Spinal cord (tissue), 10 donors: ENCODE measurements at places on chromosomes 16 and 17. TPM values are rescaled to one million over a fixed set of nuclear protein-coding genes. Genes with fewer than 3 reads are reported as not detected.

Gene ZG16
- total RNA-seq: not detected

GRCh38 chr17:8283356-8283755, 5.1 kb upstream of the RANGRF start:
- H3K27ac ChIP-seq: no peak overlapping the region
- no peaks in the 10 kb centered on the region for H3K27me3 ChIP-seq
- H3K4me1 ChIP-seq: peaks cover 6% of the 10 kb centered on the region
- no peaks in the 10 kb centered on the region for H3K36me3 ChIP-seq
- no peak overlapping the region for H3K4me3 ChIP-seq
- DNase-seq: no peak

- H3K36me3 ChIP-seq: no peaks in the 10 kb centered on the region
- DNase-seq: no peak
- H3K27ac ChIP-seq: no peak overlapping the region
- peaks cover 25% of the 10 kb centered on the region for H3K4me1 ChIP-seq
- no peaks in the 10 kb centered on the region for H3K27me3 ChIP-seq
Observed at GRCh38 chr17:20154286-20155000, 145.3 kb downstream of the SPECC1 start.

DNA sequence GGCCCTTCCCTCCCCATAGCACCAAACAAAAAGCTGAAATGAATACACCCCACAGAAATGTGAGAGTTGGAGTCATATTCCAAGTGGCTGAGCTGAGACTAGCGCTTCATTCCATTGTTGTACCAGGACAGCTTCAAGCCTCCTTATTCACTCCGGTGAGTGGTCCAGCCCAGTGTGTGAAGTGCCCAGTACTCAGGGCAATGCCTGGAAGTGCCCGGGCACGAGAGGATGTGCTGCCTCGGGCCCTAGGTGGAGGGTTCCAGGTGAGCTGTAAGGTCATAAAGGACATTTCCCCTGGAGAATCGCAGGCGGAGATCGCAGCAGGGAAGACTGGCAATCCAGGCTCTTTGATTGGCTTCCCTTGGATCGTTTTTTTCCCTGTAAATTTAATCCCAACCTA, 5.4 kb upstream of the CYLD start:
- no peaks in the 10 kb centered on the region for H3K36me3 ChIP-seq
- peaks cover 2% of the 10 kb centered on the region for H3K27me3 ChIP-seq
- H3K4me1 ChIP-seq: peaks cover 13% of the 10 kb centered on the region
- H3K4me3 ChIP-seq: no peak overlapping the region
- no peak overlapping the region for H3K27ac ChIP-seq
- no peak for DNase-seq

GRCh38 chr16:30774367-30775130, 12.4 kb downstream of the RNF40 start:
- peaks cover 32% of the 10 kb centered on the region for H3K4me1 ChIP-seq
- peak overlapping the region; percentile 47 for H3K27ac ChIP-seq
- H3K27me3 ChIP-seq: no peaks in the 10 kb centered on the region
- peak overlapping the region; percentile 62 for H3K4me3 ChIP-seq
- H3K36me3 ChIP-seq: peaks cover 77% of the 10 kb centered on the region

DNA sequence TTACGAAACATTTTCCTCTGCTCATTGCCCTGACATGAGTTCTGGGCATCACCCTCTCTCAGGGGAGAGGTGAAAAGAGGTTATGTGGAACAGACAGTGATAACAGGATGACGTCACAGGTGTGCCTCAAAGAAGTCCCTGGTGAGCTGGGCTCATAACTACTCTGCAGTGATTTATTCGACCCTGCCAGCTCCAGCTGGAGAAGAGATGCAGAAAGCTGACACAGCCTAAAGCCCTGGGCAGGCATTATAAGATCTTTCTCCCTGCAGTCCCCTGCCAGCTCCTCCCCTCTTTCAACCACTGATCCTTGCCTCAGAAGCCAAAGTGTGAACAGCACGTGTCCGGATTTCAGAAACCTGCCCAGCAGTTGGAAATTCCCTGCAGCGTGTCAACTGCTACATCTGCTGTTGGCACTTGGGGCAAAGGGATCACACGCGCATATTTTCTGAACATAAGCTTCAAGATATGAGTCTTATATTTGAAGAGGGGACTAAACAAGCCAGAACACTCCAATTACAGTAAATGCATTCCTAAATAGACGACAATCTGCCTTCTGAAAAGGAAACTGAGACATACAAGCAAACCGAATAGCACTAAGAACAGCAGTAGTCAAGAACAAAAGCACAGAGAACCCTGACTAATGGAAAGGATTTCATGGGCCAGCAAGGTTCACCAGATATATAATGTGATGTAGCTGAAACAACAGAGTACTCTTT, 80.5 kb downstream of the SMG6 start:
- peak overlapping the region; percentile 11 for H3K27ac ChIP-seq
- no peak overlapping the region for H3K4me3 ChIP-seq
- peak; percentile 79 for DNase-seq
- peaks cover 4% of the 10 kb centered on the region for H3K4me1 ChIP-seq
- peaks cover 3% of the 10 kb centered on the region for H3K36me3 ChIP-seq

DNA sequence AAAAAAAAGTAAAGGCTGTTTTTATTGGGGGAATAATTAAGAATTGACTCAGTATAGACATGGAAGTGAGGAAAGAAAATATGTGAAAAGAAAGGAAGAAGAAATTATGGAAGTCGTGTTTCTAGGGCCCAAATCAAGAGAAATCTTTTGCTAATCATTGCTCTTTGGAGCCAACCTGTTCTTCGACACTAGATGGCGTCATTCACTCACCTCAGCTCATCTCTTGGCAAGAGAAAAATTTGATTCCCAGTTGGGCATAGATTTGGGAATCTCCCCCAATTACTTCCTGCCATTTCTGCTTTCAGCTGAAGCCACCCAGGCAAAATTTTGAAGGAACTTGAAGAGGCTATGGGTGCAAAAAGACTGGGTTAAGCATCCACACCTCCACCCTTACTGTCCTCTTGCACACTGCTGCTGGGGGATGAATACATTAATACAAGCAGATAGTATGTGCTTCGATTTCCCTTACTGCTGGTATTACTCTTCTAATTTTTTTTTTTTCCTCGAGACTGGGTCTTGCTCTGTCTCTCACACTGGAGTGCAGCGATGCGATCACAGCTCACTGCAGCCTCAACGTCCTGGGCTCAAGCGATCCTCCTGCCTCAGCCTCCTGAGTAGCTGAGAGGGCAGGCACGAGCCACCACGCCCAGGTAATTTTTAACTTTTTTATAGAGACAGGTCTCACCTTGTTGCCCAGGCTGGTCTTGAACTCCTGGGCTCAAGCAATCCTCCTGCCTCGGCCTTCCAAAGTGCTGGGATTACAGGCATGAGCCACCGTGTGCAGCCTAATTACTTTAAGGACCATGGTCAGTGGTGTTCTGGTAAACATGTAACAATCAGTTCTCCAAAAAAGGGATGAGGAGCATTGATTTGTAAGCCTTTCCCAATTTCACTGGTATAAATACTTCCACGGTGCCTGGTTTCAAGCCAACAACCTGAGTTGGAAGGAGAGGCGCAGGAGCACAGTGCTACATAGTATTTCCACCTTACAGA, 13.5 kb downstream of the PSMD7 start:
- no peak overlapping the region for H3K4me3 ChIP-seq
- H3K4me1 ChIP-seq: no peaks in the 10 kb centered on the region
- DNase-seq: peak; percentile 84

DNA sequence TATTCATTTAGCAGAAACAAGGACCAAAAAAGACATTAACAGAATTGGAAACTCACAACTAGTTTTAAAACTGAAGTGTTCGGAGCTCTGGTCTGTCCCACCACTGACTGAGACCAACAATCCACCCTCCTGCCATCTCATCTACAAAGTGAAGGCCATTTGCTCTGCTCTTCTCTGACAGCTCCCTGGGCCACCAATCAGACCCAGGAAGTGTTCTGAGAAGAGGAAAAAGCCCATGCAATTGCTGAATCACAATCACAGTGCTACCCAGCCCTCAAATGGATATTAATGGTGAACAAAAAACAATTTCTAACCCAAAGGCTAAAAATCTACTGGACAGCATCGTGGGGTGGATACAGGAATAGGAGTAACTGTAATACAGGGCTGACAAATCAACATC, 2.1 kb downstream of the RPL23 start:
- no peak for DNase-seq
- H3K27me3 ChIP-seq: no peaks in the 10 kb centered on the region
- peaks cover 16% of the 10 kb centered on the region for H3K4me1 ChIP-seq
- H3K4me3 ChIP-seq: no peak overlapping the region
- H3K36me3 ChIP-seq: peaks cover 31% of the 10 kb centered on the region
- H3K27ac ChIP-seq: no peak overlapping the region

- no peak overlapping the region for H3K27ac ChIP-seq
- no peak for DNase-seq
- no peaks in the 10 kb centered on the region for H3K27me3 ChIP-seq
- H3K4me1 ChIP-seq: no peaks in the 10 kb centered on the region
Observed at GRCh38 chr17:13209081-13209480, 191.3 kb upstream of the ELAC2 start.

Gene PYDC1
- total RNA-seq: not detected

- H3K4me1 ChIP-seq: peaks cover 42% of the 10 kb centered on the region
- DNase-seq: no peak
- peaks cover 94% of the 10 kb centered on the region for H3K36me3 ChIP-seq
- peak overlapping the region; percentile 64 for H3K27ac ChIP-seq
- H3K27me3 ChIP-seq: no peaks in the 10 kb centered on the region
Observed at GRCh38 chr17:41976142-41976768, 9.7 kb downstream of the CNP start.

DNA sequence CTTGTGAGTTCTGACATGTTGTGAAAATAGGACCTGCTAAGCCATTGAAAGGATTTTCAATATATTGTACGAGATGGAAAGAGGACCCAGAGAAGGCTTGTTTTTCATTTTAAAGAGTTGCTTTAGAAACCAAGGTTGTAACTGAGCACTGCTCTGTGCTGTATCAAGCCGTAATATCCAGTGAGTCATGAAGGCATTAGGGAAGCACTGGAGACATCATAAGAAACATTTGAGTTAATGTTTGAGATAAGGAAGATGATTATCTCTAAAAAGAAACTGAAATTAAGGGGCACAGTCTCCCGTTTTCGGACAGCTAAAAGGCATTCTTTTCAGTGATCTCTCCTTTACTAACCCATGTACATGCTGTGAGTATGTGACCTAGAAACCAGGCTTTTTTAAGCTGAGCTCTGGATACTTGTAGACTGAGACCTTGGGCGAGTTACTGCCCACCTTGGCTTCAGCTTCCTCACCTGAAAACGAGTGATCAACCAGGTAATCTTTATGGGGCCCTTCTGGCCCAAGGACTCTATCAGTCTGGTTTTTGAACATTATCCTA, 149.2 kb upstream of the TBX2 start:
- no peaks in the 10 kb centered on the region for H3K27me3 ChIP-seq
- no peak overlapping the region for H3K4me3 ChIP-seq
- DNase-seq: no peak

Gene NPIPA2
- total RNA-seq: 0.44 TPM

Gene RAB40B
- total RNA-seq: 11.8 TPM

GRCh38 chr17:50177983-50178834, 12.4 kb downstream of the SGCA start:
- H3K4me3 ChIP-seq: peak overlapping the region; percentile 29
- no peak for DNase-seq
- H3K27ac ChIP-seq: peak overlapping the region; percentile 80
- H3K36me3 ChIP-seq: peaks cover 3% of the 10 kb centered on the region

DNA sequence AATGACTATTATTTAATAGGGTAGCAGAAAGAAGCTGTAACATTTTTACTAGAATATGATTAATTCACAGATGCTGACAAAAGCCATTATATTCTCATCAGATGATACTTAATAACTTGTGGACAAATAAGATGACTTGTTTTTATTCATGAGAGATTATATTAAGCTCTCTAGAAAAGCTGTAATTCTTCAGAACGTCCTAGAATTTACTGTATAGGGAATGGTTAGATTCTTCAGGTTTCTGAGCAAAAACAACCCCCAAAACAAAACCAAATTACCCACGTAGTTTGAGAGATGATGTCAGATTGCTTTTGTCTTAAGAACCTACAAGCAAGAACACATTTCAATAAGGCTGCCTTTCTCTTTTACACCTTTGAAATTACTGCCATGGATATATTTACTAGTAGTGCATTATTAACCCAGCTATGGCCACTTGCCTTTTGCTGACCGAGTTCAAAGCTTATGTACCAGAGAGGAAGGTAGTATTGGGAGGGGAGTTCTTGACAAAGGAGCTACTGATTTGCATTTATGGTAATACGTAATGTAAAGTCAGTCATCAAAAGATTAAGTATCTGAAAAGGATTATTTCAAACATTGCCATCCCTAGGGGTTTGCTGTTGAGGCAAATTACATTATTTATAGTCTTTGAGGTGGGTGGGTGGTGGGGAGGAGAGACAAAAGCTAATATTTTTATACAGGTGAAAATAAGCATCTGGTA, 51.7 kb downstream of the NLK start:
- no peaks in the 10 kb centered on the region for H3K27me3 ChIP-seq
- no peaks in the 10 kb centered on the region for H3K36me3 ChIP-seq
- H3K4me1 ChIP-seq: no peaks in the 10 kb centered on the region
- H3K4me3 ChIP-seq: no peak overlapping the region
- no peak for DNase-seq
- H3K27ac ChIP-seq: no peak overlapping the region

Gene NTN1
- total RNA-seq: 18.7 TPM

Gene MT1M
- 4.3 TPM for total RNA-seq

GRCh38 chr16:30372038-30372712, 1.9 kb upstream of the TBC1D10B start:
- peaks cover 11% of the 10 kb centered on the region for H3K36me3 ChIP-seq
- H3K27ac ChIP-seq: peak overlapping the region; percentile 97
- no peak for DNase-seq
- no peak overlapping the region for H3K4me3 ChIP-seq

Gene ELMO3
- 0.10 TPM for total RNA-seq

Gene KRTAP4-6
- not detected for total RNA-seq

- no peak overlapping the region for H3K27ac ChIP-seq
- H3K4me1 ChIP-seq: peaks cover 30% of the 10 kb centered on the region
- no peaks in the 10 kb centered on the region for H3K27me3 ChIP-seq
- H3K4me3 ChIP-seq: no peak overlapping the region
- peaks cover 15% of the 10 kb centered on the region for H3K36me3 ChIP-seq
Observed at GRCh38 chr17:40450175-40450574, 6.9 kb downstream of the IGFBP4 start.

DNA sequence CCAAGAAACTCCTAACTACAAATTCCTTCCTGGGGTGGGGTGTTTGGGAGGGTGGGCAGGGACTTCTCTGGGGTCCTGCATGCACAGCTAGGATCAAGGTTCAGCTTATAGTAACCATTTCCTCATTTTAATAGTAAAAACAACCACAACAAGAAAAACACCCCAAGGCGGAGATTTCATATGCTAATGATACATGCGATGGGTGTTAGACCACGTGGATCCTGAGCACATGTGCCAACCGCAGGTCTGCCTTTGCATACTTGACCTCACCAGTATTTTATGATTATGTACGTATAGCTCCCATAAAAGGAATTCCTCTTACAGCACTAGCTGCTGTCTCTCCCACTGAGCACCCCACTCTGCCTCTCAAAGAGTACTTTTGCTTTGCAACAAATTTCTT, 1.9 kb downstream of the KRTAP4-11 start:
- H3K4me1 ChIP-seq: no peaks in the 10 kb centered on the region
- DNase-seq: no peak
- H3K36me3 ChIP-seq: no peaks in the 10 kb centered on the region
- no peak overlapping the region for H3K27ac ChIP-seq

Gene SLFN11
- total RNA-seq: 32.2 TPM

GRCh38 chr16:68781784-68782183, 44.7 kb downstream of the CDH1 start:
- H3K4me3 ChIP-seq: no peak overlapping the region
- H3K27ac ChIP-seq: no peak overlapping the region
- H3K36me3 ChIP-seq: no peaks in the 10 kb centered on the region
- DNase-seq: no peak

Gene NMRAL1
- total RNA-seq: 28.6 TPM

- no peak overlapping the region for H3K27ac ChIP-seq
- H3K4me1 ChIP-seq: no peaks in the 10 kb centered on the region
- no peaks in the 10 kb centered on the region for H3K36me3 ChIP-seq
- H3K4me3 ChIP-seq: no peak overlapping the region
- no peak for DNase-seq
Observed at GRCh38 chr16:59220011-59220410, 485.9 kb upstream of the GOT2 start.
